Right atrium auricular region (tissue), 2 donors: ENCODE measurements at places on chromosomes 12 and 14.
A peak's percentile ranks its signal among the peaks of the same experiment; 100 is the strongest.

DNA sequence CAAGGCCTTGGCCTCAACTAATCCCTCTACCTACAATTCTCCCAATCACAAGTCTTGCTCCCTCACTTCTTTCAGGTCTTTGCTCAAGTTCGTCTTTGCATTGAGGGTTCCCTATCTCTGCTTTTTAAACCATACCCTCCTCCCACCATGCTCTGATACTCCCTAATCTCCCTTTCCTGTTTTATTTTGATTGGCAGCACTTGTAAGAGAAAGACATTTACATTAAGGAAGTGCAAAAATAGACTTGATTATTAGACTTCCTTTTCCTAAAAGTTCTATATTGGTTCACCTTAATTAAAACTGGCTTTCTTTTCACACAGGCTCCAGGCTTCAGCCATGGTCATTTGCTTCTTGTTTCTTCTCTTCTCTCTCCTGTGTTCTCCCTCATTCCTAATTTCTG is 18.3 kb upstream of the WIF1 start:
- DNase-seq, result no peak

DNA sequence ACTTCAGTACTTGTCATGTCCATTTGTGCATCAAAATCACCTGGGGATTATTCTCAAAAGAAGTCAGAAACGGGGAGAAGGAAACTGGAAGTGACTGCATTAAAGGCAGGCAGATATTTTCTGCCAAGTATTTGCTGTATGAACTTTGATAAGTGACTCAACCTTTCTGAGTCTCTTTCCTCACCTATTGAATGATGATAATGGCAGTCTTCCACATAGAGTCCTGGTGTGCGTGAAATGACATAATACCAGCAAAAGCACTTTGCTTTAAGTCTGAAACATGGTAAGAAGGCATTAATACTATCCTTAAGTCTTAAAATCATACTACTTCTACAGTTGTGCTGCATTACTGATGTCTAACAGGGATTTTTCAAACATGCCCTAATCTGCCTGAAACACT is 278.5 kb downstream of the ADAMTS20 start:
- no peak for DNase-seq

DNA sequence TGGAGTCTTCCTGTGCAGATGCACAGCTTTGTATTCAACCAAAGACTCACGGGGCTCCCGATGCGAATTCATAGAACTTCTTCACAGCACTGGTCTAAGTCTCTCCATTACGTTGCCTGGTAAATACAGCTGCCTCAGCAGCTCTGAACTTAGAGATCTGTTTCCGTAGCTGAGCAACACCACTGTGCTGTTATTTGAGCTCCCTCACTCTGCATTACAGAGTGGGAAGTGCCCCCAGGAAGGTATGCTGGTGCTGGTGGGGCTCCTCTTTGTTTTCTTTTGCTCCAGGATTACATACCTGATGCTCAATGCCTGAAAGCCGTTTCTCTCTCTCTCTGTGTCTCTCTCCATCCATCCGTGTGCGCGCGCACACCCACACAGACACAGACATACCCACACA is 227.5 kb upstream of the RMST start:
- DNase-seq, result no peak

GRCh38 chr12:112826011-112826410 is 34.5 kb downstream of the RPH3A start:
- DNase-seq, result no peak

DNA sequence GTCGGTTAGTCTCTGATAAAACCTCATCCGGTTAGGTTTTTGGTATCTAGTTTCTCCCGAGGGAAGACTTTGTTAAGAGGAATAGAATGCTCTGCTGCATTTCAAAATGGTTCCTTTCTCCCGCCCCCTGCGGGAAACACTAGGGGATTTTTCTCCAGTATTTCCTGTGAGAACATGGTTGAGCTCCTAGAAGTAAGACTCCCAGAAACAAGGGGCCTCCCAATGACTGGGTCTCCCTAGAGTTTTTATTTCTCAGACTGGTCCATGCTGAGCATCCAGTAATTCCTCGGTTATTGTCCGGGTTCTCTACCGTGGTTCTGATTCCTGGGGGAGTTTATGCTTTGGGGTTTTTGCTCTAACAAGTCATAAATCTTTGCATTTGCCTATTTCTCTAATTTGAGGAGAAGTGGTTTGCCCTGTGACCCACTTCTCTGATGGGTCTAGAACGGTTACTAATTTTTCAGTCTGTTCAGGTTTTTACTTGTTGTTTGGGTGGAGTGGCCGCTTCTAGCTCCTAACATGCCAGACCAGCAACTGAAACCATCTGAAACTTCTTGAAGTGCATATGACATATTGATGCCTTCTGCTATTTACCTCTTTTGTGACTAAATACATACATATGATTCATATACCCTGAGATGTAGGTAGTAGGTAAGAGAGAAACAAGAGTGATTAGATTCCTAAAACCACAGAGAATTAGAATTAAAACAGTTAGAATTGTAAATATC is 25.1 kb downstream of the TESPA1 start:
- no peak for DNase-seq

DNA sequence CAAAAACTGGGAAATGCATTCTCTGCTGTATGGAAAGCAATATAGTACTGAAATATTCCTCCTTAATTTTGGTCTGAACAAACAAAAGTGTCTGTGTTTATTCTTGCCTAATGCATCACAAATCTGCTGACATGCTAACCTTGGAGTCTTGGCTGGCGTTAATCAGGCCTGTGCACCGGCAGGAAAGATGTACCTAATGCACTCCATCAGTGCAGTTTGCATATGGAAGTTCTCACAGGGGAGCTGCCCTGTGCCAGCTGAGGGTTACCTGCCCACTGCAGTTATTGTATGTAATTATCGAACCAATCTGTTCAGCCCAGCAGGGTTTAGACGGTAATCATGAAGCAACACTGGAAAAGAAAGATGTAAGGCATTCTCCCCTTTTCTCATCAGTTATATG is 76.9 kb downstream of the VRK1 start:
- no peak for DNase-seq

- no peak for DNase-seq
Measured at GRCh38 chr12:113347892-113348291, 10.5 kb upstream of the PLBD2 start.

GRCh38 chr12:99910342-99910741 is 74.4 kb downstream of the ANKS1B start:
- DNase-seq, result no peak

DNA sequence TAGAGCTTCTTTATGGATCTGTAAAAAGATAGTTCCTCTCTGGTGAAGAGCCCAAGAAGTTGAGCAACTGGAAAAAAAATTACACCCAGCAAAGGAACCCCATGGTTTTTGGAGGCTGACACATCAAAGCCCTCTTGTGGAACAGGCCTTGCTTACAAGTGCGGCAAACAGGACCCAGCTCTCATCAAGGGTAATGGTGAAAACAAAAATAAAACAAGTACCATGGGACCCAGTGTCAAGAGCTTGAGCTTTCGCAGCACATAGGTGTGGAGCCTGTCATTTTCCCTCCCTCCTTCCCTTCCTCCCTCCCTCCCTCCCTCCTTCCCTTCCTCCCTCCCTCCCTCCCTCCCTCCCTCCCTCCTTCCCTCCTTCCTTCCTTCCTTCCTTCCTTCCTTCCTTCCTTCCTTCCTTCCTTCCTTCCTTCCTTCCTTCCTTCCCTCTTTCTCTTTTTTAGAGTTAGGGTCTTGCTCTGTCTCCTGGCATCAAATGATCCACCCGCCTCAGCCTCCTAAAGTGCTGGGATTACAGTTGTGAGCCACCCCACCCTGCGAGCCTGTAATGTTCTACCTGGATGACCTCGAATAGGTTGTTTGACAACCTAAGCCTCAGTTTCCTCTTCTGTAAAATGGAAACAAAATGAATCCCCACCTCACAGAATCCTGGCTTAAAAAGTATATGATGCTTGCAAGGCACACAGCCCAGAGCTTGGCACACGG is 114.3 kb upstream of the RPH3A start:
- no peak for DNase-seq

DNA sequence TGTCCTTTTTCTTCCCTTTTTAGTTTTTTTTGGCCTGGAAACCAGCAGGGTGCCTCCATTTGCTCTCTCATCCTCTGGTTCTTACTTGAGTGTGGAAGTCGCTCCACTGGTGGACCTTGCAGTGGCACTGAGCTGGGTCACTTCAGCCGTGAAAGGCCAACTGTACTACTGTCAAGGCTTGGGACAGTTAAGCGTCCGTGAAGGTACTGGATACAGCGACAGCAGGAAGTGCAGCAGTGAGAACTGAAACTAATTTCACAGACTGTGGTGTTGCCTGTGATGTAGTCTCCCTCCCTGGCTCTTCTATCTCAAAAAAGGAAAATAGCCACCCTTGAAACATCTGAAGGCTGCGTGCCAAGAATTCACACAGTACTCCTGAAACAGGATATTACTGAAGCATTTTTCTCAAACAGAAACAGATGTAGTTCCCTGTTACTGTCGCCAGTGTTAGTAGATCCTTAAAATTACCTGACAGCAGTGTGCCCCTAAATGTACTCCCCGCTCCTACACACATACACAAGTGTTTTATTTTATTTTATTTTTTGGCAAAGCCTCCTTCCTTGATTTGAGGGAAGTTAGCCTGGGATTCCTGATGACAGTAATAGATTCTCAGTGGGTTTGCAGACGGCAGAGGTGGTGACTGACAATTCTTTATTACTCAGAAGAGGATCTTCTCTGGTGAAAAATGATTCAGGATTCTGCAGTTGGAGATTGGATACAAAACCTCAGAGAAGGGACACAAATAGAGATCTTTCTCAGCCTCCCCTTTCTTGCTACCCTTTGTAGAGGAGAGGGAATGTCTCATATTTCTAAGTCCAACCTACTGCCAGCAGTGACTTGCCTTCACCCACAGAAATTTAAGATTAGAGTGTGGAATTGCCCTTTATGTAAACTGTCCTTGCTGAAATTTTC is 4.4 kb downstream of the SUSD6 start:
- peak; percentile 77 for DNase-seq

DNA sequence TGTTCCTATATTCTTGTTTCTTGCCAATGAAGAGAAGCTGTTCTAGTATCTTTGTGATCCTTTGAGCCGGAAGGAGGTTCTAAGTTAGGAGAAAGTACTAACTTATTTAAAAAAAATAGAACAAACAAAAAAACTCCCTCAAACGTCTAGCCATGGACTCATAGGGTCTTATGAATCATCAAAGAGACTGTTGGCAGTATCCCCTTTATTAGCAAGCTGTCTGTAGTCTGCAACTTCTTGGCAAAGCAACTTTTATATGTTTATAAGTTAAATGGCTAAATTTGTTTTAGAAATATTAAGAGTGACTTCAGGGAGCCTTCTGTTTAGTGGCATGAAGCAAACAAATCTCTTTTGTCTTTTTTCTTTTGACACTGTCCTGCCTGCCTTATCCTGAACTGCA is 291.9 kb downstream of the FUT8 start:
- no peak for DNase-seq

GRCh38 chr12:6092784-6093722 is 31.4 kb downstream of the VWF start:
- no peak for DNase-seq

DNA sequence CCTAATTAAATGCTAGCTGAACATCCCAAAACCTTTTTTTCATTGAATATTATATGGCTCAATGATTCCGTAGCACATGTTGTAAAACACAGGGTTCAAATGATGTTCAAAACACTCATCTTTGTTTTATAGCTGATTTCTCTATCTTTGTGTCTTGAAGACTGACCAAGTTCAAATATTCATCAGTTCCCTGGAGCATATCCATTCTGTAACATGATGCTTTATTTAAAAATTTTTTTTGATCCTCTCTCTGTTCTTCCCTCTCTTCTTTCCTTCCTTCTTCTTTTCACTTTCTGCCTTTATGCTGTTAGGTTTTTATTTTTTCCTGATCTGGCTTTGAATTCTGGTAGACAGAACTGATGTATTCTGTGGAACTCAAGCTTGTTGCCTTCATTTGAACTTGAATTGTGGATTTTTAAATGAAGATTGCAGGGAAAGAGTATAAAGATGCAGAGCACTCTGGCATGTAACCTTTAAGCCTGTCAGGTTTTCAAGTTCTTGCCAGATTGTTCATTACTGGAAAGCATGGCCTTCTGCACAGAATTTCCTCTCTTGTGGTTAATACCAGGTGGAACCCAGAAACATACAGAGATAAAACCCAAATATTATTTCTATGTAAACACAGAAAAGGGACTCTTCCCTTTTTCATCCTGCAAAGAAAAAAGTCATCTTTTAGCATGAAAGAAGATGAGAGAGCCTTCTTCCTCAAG is 39.5 kb downstream of the PROX2 start:
- no peak for DNase-seq

DNA sequence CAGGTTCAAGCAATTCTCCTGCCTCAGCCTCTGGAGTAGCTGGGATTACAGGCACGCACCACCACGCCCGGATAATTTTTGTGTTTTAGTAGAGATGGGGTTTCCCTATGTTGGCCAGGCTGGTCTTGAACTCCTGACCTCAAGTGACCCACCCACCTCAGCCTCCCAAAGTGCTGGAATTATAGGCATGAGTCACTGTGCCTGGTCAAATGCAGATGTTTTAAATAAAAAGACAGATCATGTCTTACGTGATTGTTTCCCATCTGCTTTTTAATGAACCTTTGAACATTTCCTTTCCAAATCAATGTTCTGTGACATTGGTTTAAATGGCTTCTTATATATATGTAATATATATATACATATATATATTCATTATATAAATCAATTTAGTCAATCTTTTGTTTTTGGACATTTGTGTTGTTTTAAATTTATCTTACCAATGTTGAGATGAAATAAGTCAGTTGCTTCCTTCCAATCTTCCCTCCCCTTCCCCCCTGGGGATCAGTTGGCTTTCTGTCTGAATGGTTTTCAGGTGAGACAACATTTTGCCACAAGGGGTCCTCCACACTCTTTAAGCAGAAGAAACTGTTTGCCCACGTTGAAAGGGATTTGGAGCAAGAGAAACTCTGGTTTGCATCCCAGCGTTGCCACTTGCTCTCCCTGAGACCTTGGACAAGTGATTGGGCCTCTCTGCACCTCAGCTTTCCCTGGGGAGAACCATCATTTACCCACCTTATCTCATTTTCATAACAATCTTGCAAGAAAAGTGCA is 47.6 kb upstream of the RBM19 start:
- no peak for DNase-seq

DNA sequence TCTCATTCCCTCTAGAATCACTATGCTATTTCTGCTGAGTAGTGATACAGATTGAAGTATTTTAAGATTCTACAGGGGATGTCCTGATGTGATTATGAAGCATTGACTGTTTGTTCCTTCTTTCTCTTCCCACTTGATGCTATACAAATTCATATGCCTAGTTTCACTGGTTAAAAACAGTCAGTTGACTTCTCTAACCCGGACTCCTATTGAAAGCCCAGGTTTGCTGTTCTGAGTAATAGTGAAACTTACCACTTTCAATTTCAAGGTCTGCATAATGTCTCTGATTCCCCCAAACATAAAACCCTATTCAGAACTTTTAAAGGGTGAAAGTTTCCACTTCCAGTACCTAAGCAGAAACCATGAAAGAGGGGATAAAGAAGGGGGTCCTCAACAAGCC is 117.7 kb upstream of the RPL10L start:
- no peak for DNase-seq

- DNase-seq, result no peak
Measured at GRCh38 chr12:88435334-88436076, 144.8 kb downstream of the KITLG start.

GRCh38 chr14:74620923-74621322 is 8.9 kb upstream of the LTBP2 start:
- no peak for DNase-seq
